ENCODE measurements at places on chromosomes 1 and 21.

DNA sequence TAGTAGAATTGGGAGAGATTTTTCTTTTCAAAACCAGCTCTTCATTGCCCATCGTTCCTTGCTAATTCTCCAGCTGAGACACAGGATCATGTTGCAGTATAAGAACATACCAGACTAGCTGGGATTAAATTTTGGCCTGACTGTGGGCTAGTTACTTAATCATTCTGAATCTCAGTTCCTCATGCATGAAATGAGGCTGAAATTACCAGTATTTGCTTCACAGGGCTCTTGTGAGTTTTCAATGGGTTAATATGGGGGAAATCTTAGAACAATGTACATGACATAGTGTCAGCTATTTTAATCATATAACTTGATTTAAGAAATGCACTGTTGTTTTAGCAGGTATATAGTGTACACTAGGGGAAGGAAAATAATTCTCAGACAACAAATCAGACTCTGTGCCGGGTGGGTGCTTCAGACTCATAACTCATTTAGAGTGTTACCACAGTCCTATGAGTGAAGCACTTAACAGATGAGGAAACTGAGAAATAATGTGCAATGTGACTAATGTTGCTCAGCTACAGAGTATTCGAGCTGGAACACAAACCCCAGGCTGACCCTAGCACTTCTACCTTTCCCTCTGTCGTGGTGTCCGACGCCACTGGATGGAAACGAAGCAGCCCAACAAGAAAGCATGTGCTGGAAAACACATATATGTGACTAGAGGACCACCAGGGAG lies 137.6 kb upstream of the SGIP1 start:
- DNase-seq = no peak
- H3K27ac ChIP-seq = no peak overlapping the region

DNA sequence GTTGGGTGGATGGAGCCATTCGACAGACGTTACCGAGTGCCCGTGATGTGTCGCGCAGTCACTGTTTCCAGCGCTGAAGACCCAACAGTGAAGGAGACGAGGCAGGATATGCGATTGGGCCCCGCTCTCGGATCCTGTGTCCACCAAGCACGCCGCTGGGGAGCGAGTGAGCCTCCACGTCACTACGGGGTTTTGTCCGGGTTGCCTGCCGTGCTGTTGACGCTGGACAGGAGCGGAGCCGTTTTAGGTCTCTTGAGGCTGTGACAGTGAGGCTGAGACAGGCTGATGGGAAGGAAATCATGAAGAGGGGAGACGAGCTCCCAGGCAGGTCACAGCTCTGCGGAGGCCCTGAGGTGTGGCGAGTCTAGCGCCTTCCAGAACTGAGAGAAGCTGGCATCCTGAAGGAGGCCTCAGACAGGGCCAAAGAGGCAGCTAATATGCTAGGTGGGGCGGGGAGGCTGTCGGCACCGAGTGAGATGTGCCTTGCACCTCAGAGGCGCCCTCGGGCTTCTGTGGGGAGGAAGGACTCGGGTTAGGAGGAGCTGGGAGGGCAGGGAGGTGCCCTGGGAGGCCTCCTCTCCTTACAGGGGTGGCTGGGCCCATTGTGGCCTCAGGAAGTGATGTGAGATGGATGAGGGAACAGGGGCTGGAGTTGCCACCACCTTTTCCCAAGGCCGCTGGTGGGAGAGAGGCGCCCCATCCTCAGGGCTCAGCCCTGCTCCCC lies 196.0 kb upstream of the TMEM51 start:
- H3K36me3 ChIP-seq = no peaks in the 10 kb centered on the region
- no peaks in the 10 kb centered on the region for H3K27me3 ChIP-seq
- no peak overlapping the region for H3K27ac ChIP-seq
- H3K4me3 ChIP-seq = no peak overlapping the region
- DNase-seq = no peak
- H3K4me1 ChIP-seq = no peaks in the 10 kb centered on the region

GRCh38 chr1:93595743-93596142 lies 85.9 kb downstream of the BCAR3 start:
- H3K27me3 ChIP-seq = no peaks in the 10 kb centered on the region
- H3K4me3 ChIP-seq = no peak overlapping the region
- no peaks in the 10 kb centered on the region for H3K36me3 ChIP-seq
- no peak for DNase-seq
- H3K27ac ChIP-seq = no peak overlapping the region

- no peak for DNase-seq
- H3K36me3 ChIP-seq = no peaks in the 10 kb centered on the region
- peaks cover 24% of the 10 kb centered on the region for H3K27me3 ChIP-seq
- H3K27ac ChIP-seq = no peak overlapping the region
These were observed 32.5 kb downstream of the TNNT2 start for GRCh38 chr1:201345081-201345355.

- no peaks in the 10 kb centered on the region for H3K27me3 ChIP-seq
- peaks cover 8% of the 10 kb centered on the region for H3K36me3 ChIP-seq
- H3K4me3 ChIP-seq = peak within 1 kb of the TSS; percentile 98
- H3K27ac ChIP-seq = peak within 1 kb of the TSS; percentile 89
These were observed at the start of gene SYDE2 for GRCh38 chr1:85200463-85201339. Gene SYDE2 (minus strand): TSS chr1:85201016. CDS start chr1:85200996, 20 bp downstream.

DNA sequence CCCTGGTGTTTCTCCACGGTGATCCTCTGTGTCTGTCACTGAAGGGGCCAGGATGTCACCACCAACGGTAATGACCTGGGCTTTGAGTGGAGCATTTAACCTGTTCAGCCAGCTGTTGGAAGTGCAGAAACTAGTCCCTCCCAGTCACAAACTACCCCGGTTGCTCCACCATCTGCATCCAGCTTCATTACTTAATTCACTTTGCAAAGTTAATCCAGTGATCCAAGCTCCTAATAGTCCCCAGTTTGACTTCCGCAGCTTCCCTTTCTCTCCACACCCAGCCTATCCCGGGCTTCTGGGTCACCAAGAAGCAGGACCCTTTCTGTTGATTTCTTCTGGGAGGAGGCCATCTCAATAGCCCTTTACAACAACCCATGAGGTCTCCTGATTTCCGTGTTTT lies 63.5 kb downstream of the MDM4 start:
- H3K4me3 ChIP-seq = peak overlapping the region; percentile 70
- peak overlapping the region; percentile 87 for H3K27ac ChIP-seq
- H3K4me1 ChIP-seq = peaks cover 26% of the 10 kb centered on the region
- H3K27me3 ChIP-seq = no peaks in the 10 kb centered on the region
- H3K36me3 ChIP-seq = peaks cover 7% of the 10 kb centered on the region

DNA sequence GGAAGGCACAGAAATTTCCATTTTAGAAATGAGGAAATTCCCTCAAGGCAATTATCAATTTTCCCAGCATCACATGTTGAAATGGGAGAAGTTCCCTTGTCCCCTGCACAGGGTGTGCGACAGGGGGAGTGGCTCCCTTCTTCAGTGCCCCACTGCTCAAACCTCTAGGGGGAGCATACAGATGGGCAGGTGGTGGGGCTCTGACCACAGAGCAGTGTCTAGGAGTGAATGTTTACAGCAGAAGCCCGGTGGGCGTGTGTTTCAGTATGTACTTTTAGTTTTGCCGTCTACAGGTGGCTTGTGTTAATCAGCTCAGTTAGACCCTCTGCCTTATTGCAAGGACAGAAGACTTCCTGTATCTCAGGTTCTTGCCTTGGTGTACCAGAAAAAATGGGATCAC lies 493.7 kb upstream of the PLXNA2 start:
- H3K36me3 ChIP-seq = no peaks in the 10 kb centered on the region
- H3K27me3 ChIP-seq = no peaks in the 10 kb centered on the region
- peak overlapping the region; percentile 42 for H3K27ac ChIP-seq
- no peaks in the 10 kb centered on the region for H3K4me1 ChIP-seq
- H3K4me3 ChIP-seq = no peak overlapping the region

DNA sequence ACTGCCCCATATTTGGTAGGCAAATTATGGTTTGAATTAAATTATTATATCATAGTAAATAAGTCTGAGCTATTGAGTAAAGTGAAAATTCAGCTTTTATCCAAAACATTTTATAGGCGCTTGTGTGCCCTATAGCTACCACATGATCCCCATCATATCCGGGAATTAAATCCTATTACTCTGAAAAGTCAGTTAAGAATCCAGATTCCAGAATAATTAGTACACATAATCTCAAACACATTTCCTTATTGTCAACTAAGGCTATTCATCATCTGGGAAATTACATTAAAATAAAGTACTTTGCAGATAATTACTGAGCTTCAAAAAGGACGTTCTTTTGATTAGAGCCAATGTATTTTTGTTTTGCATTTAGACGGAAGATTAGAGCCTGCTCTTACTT lies 72.3 kb downstream of the CTH start:
- no peaks in the 10 kb centered on the region for H3K36me3 ChIP-seq
- DNase-seq = no peak
- H3K4me3 ChIP-seq = no peak overlapping the region
- peaks cover 2% of the 10 kb centered on the region for H3K27me3 ChIP-seq

GRCh38 chr1:80593197-80593596 lies 1207.5 kb upstream of the ADGRL2 start:
- peaks cover 4% of the 10 kb centered on the region for H3K36me3 ChIP-seq
- DNase-seq = no peak
- no peak overlapping the region for H3K4me3 ChIP-seq
- H3K27me3 ChIP-seq = no peaks in the 10 kb centered on the region
- no peaks in the 10 kb centered on the region for H3K4me1 ChIP-seq
- no peak overlapping the region for H3K27ac ChIP-seq

DNA sequence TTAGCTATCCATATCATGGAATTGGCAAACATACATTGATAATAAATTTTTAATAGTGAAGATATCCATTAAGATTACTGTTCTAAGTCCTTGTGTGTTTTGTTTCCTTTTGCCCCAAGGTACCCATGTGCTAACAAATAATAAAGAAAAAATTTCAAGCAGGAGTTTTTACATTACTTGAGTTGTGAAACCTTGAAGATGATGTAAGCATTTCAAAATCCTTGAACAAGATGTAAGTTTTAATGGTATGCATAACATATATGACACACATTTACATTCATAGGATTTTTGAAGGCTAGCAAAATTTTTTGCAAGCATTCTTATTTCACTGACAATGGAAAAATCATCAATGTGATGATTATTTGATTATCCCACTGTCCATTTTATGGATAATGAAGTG lies 10.9 kb upstream of the ELAVL4 start:
- no peaks in the 10 kb centered on the region for H3K36me3 ChIP-seq
- no peak overlapping the region for H3K27ac ChIP-seq
- no peaks in the 10 kb centered on the region for H3K4me1 ChIP-seq
- no peak overlapping the region for H3K4me3 ChIP-seq
- no peak for DNase-seq
- H3K27me3 ChIP-seq = peaks cover 2% of the 10 kb centered on the region

DNA sequence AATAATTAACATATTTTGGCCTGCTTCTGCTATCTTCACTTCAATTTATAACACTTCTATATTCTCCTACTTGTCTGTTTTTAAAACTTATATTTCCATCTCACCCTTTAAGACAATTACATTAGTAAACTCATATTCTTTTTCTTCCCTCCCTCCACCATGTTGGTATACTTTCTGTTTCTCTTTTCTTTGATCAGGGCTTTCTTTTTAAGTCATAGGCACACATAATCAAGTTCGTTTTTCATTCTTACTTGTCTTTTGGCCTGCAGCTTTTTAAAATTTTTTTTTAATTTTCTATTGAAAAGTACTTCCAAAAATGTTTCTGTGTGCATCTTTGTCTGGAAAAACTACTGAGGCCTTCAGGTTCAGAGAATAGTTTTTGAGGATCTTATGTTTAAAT lies 2.3 kb downstream of the PYHIN1 start:
- H3K4me3 ChIP-seq = peak overlapping the region; percentile 55
- H3K27ac ChIP-seq = peak overlapping the region; percentile 74
- H3K27me3 ChIP-seq = peaks cover 3% of the 10 kb centered on the region

- no peak for DNase-seq
- H3K36me3 ChIP-seq = no peaks in the 10 kb centered on the region
- H3K27me3 ChIP-seq = no peaks in the 10 kb centered on the region
- no peak overlapping the region for H3K4me3 ChIP-seq
These were observed 347.4 kb downstream of the SIPA1L2 start for GRCh38 chr1:232282498-232282897.
